ENCODE measurements at places on chromosomes 6 and 20. TPM values are rescaled to one million over a fixed set of nuclear protein-coding genes. Genes with fewer than 3 reads are reported as not detected.
A peak's percentile ranks its signal among the peaks of the same experiment; 100 is the strongest.

DNA sequence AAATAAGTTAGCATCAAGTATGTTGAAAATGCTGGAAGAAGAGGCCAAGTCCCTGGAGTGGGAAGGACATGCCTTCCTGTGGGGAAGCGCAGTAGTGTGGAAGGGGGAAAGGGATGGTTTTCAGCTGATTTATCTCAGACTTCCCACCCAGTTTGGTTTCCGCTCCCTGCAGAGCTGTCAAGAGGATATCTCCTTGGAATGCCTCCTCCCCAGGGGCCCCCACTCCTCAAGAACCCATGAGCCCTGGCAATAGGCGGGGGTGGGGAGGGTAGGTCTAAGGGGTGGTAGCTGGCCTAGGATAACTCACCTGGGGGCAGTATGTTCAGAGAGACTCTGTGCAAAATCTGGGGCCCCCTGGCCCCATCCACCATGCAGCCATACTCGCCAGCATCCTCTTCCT lies 696 bp downstream of the TREML1 start:
- DNase-seq = no peak

- peak; percentile 94 for DNase-seq
These were observed at the start of gene SERPINB6 for GRCh38 chr6:2971420-2972218. Gene SERPINB6 (minus strand): TSS chr6:2971567. CDS start chr6:2959332, 12,235 bp downstream.

DNA sequence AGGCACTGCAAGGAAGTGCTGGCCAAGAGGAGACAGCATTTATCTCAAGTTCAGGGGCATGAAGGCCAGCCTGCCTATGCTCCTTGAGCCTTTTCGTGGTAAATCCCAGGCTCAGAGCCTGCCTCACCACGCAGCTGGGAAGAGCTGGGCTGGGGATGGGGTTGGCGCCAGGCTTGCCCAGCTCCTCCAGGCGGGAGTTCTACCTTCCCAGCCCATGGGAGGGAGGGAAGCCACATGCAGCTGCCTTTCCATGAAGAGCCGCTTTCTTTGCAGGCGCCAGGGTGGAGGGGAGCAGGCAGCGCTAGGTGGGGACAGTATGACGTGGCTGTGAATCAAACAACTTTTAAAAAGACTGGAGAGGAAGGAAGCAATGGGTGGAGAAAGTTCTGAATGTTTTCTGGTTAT lies 19.5 kb upstream of the SIRT5 start:
- DNase-seq = no peak

DNA sequence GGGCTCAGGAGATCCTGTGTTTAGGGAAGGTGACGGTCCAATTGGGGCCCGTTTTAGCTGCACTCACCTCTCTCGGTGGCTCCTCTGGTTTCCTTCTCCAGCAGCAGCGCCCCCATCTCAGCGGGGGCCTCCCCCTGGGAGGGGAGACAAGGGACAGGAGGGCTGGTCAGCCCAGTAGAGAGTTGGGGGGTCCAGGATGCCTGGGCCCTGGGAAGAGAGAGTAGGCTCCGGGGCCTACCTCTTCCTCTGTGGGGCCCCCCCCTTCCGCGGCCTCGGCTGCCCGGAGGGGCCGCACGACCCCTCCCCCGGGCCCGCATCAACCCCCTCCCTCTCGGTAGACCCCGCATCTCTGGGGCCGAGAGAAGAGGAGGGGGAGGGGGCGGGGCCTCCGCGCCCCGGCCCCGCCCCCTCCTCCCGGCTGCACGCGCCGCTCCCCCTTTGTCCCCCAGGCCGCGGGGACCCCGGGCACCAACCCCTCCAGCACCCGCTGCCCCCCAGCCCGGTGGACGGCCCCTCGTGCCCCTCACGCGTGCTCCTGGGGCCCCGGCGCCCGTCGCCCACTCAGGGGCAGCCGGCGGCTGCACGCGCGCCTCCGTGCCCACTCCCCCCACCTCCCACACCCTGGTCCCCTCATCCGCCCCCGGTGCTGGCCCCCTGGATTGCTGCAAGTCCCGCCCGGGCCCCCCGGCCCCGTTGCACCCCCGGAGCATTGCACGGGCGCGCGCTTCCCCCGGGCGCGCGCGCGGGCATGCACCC lies 464 bp downstream of the EHMT2 start:
- peak; percentile 44 for DNase-seq

The EPPIN gene
- total RNA-seq = not detected

The BPI gene
- 0.75 TPM for total RNA-seq

The RBM24 gene
- 0.60 TPM for total RNA-seq

The CLPSL2 gene
- total RNA-seq = not detected
